ENCODE measurements at places on chromosomes 2 and 18.

DNA sequence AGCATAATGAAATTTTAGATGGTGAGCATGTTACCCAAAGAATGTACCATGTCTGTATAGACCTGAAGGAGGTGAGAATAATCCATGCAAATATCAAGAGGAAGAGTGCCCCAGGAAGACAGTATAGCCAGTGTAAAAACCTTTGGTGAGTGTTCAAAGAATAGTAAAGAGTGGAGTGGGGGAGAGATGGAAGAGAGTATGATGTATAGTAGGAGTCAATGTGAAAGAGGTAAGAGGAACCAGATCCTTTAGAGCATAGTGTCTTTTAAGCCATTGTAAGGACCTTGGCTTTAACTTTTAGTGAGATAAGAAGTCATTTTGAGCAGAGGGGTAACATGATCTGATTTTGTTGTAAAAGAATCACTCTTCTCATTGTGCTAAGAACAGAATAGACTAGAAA is 1052.3 kb upstream of the ZEB2 start:
- no peak for DNase-seq

DNA sequence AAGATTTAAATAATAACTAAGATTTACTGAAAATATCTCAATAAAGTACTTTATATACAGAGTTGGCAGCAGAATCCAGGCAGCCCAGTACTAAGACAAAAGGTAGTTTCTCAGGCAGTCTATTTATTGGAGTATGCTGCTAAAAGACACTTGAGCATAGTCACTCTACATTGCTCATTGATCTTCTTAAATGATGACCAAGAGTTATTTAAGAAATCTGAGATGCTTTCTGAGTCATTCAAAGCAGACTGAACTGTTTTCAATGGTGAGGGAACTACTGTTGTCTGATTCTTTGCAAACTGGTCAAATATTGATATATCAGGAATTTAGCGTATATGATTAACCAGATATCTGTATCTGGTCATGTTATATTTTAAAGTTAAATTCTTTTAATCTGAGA is 133.6 kb downstream of the PHLPP1 start:
- DNase-seq, result no peak

GRCh38 chr18:29962579-29962978 is 1080.0 kb downstream of the DSC3 start:
- DNase-seq, result no peak

DNA sequence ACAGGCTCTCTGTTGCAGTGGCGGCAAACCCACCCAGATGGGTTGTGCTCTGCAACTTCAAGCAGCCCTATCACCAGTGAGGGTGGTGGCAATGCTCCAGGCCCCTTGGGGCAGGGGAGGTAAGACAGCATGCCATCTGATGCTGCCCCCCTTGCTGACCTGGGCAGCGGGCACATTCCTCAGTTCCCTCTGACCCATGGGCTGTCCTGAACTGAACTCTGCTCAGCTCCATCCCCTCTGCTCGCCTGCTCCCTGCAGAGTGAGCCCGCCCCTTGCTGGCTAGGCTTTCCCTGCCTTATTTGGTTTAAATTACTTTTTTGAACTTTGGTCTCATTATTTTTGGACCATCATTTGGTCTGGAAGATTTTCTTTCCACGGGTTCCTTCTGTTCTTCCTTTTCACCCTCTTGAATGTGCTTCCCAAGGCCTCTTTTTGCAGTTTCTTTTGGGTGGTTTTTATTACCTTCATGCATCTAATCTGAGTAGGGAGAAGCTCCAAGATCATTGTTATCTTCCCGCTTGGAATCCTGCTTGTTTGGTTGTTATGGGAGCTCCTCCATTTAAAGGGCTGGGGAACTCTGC is 565.4 kb downstream of the TNS1 start:
- no peak for DNase-seq

DNA sequence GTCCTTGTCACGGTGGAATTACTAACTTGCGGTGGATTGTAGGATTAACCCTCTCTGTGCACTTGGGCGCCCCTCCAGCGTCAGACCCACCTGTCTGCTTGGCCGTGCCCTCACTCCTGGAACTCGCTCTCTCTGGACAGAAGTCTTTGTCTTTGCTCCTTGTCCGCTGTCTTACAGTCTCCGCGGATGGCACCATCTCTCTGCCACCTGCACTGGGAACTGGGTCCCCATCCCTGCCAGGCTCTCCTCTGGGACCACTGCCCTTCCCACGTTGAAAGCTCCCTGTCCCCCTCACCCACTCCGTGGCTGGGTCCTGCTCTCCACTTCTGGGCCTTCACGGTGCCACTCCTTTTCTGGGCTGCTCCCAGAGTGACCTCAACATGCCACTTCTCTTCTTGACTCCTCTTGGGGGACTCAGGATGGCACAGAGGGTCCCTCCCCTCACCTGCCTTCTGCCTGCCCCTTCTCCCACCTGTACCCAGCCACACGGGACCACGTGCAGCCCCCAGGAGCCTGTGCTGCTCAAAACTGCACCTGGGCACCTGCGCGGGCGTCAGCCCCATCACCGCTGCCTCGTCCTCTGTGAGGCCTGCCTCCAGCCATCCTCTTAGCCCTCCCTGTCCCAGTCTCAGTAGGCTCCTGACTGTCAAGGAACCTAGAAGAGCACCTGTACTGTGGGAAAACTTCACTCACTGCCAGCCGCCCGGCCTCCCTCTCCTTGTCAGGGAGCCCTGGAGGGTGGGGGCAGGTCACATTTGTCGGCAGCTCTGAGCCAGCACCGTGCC is 11.1 kb downstream of the CNDP2 start:
- peak; percentile 14 for DNase-seq

- no peak for DNase-seq
Measured at GRCh38 chr2:241103176-241103595, 1.1 kb upstream of the MTERF4 start.

- DNase-seq, result no peak
Measured at GRCh38 chr2:238692562-238692961, 155.3 kb upstream of the TWIST2 start.

Measured in upper lobe of left lung (tissue), 6 donors.